ENCODE measurements at places on chromosomes 1 and 21.

- DNase-seq = no peak
These were observed 12.1 kb downstream of the ARHGEF11 start for GRCh38 chr1:157033357-157033876.

DNA sequence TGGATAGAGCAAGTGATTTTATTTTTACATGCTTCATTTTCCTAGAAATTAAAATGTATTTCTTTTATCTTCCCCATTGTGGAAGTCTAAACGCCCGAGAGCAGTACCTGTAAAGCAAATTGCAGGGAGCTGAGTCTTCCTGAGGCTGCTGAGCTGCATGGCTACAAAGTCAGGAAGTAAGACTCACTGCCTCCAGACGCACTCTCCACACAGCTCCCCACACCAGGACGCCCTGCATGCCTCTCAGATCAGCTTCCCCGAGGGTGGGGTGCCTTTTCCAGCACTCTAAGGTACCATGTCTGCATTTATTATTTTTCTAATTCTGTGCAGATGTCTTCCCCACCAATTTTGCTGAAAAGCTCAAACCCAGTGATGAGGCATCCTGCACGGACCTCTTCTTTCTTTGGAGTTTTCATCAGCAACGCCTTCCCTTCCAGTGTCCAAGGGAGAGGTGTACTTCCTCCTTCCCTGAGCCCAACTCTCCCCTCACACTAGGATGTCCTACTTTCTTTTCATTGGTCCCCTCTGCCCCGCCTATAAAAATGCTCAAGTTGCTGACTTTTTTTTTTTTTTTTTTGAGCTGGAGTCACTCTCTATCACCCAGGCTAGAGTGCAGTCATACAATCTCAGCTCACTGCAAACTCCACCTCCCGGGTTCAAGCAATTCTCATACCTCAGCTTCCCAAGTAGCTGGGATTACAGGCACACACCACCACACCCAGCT, 114.7 kb downstream of the PCNX2 start:
- DNase-seq = no peak

- DNase-seq = no peak
These were observed 33.9 kb downstream of the DDR2 start for GRCh38 chr1:162666006-162666645.

- DNase-seq = no peak
These were observed 362.7 kb upstream of the B3GALT2 start for GRCh38 chr1:193549081-193549480.

- DNase-seq = no peak
These were observed 2.6 kb downstream of the LRRC41 start for GRCh38 chr1:46300673-46301405.

DNA sequence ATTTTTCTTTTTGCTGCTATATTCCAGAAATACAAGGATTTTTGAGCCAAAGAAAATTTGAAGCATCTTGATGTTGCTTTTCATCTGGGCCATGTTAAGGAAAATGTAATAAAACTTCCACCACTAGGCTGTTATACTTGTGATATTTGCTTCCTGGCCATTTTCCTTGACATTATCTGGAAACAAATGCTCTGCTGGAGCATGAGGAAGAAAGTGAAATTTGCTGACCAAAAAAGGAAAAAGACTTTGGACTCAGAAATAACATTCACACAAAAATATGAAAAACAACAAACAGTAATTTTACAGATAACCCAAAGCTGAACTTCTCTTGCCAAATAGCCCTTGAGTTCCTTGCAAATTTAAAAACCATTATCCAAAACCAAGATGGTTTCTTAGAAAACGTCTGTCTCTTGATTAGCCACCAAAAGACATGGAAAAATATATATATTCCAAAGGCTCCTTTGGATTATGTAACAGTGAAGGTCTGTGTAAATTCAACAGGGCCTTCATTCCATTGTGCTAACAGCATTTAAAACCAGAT, 344.5 kb downstream of the LMX1A start:
- DNase-seq = no peak

GRCh38 chr21:26080211-26080610, 90.4 kb downstream of the APP start:
- DNase-seq = no peak

DNA sequence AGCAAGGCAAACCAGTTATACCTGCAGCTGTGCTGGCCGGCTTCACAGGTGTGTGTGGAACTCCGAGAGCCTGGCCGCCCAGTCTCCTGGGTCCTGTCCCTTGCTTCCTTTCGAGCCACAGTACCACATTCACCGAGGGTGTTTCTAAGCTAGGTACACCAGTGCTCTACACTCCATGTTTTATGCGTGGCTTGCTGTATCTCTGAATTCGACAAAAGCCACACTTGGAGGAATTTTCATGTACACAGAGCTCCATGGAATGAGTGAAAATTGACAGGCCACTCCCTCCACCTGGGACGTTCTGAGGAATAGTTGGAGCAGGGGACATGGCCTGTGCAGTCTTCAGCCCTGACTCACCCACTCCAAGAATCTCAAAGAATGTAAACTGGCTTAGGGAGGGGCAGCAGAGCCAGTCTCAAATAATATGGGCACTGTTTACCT, 14.0 kb downstream of the ETS2 start:
- no peak for DNase-seq

- no peak for DNase-seq
These were observed 126.6 kb downstream of the PSMG1 start for GRCh38 chr21:39056636-39057035.

GRCh38 chr21:46056450-46056903, 41.4 kb upstream of the COL6A2 start:
- DNase-seq = no peak

DNA sequence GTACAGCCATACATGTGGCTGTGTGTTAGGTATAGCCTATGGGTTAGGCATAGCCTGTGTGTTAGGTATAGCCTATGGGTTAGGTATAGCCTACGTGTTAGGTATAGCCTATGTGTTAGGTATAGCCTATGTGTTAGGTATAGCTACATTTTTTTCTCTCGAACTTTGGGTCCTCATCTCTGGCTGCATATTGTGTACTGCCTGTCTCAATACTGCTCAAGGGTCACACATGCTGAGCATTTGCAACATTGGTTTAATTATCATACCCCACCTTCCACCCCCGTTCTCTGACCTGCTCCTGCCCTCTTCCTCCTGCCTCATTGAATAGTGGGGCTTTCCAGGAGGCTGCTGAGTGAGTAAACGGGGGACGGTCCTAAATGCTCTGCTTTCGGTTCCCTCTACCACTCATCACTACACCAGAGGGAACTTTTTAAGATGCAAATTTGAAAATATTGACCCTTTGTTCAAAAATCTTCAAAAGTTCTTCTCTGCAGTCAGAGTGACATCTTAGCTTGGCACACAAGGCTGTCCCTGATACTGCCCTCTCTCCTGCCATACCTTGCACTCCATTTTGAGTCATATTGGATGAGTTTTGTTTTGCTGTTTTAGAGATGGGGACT, 17.8 kb downstream of the OR2B11 start:
- no peak for DNase-seq

DNA sequence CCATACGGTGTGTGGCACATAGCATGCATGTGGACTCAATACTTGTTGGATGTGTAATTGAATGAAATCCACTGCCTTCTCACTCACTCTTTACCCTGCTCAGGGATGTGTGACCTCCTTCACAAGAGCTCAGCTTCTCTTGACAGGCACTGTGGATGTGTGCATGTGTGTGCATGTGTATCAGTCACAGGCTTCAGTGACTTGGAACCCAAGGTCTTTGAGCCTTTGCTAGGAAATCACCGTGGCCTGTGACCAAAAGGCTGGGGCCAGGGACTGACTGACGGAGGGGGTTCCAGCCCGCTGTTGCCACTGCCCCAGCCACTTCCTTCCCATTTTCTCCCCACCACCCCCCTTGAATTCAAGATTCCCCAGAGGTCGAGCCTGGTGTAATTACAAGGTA, 144.4 kb upstream of the POU3F1 start:
- DNase-seq = no peak

- DNase-seq = no peak
These were observed 115.1 kb downstream of the PROX1 start for GRCh38 chr1:214102907-214103306.

GRCh38 chr21:42144679-42145568, 73.8 kb downstream of the UMODL1 start:
- no peak for DNase-seq

DNA sequence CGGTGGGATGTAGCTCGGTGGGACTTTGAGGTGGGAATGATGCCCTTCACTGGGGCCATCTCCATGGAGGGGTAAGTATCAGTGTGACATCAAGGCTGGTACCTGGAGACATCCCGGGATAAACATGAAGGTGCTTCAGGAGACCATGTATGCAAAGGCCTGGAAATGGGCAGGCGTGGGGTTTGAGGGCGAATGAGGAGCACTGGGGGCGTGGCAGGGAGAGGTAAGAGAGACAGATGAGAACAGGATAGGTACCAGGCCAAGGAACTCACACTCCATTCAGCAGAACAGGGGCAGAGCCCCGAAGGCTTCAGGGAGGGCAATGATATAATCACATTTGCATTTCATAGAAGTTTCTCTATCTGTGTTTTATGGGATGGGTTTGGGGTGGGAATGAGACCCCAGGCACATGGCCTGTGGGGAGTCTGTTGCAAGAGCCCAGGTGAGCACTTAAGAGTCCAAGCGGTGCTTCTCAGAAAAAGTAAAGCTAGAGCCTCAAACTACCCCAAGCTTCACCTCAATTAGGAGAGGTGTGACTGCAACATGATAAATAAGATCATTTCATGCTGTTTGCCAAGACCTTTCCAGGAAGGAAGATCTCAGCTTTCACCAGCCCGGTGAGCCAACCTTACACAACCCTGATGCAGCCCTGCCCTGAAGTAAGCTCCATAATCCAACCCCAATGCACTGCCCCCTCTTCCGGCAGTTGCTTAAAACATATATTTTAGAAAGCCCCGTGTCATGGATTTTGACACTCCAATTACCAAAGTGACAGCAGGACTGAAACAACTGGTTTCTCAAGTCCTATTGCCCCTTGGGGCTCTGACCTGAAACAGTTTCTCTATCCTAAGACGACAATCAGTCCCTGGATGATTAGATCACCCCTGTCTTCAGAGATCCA, 7.4 kb downstream of the S100A9 start:
- no peak for DNase-seq

GRCh38 chr1:39499668-39500067, 8.2 kb downstream of the BMP8A start:
- DNase-seq = no peak

GRCh38 chr1:95532335-95532734, 298.3 kb downstream of the RWDD3 start:
- no peak for DNase-seq

Measured in stimulated activated CD4-positive, alpha-beta T cell treated with anti-CD3 and anti-CD28 coated beads, Interleukin-12 subunit alpha, Interleukin-12 subunit beta, amount 100 ng/mL, for 24 hours (primary cell).